Activated naive CD8-positive, alpha-beta T cell treated with anti-CD3 and anti-CD28 coated beads for 36 hours (primary cell): ENCODE measurements at places on chromosomes 5 and 9.

- DNase-seq, result no peak
Measured at GRCh38 chr9:133564451-133565116, 30.1 kb downstream of the ADAMTSL2 start.

- no peak for DNase-seq
Measured at GRCh38 chr9:86804011-86804410, 143.3 kb downstream of the GAS1 start.

DNA sequence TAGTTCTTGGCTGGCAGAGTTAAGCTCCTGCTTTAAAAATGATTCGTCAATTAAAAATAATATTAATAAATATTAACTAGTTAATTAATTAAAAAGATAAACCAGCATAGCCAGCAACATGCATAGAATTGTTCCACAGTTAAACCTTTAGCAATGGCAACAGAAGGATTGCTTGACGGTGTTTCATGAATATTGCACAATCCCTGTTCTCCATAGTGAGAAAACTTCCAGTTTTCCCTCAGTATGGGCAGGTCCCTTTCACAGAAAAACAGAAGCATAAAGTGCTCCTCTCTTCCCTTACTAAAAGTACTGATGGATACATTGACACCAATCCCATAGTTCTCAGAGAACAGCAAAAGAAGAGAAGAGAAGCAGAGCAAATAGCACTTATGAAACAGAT, 71.4 kb upstream of the CAST start:
- DNase-seq, result no peak

DNA sequence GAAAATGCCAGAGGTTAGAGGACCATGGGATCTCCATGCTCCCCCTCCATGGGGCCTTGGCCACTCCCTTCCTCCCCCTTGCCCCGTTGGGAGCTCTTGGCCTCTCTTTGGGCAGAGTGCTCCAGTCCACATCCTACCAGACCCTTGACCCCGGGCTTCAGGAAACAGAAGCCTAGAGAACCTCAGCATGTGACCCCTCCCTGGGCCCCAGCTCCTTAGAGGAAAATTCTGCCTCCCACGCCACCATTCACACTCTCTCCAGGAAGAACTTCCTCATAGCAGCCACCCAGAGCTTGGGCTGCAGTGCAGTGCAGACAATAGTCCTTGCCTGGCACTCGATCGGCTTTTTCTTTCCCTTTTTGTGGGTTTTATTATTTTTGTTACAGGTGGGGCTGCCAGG, 6.0 kb downstream of the LHX6 start:
- DNase-seq, result no peak

GRCh38 chr5:67115817-67116216, 80.8 kb downstream of the CD180 start:
- no peak for DNase-seq

DNA sequence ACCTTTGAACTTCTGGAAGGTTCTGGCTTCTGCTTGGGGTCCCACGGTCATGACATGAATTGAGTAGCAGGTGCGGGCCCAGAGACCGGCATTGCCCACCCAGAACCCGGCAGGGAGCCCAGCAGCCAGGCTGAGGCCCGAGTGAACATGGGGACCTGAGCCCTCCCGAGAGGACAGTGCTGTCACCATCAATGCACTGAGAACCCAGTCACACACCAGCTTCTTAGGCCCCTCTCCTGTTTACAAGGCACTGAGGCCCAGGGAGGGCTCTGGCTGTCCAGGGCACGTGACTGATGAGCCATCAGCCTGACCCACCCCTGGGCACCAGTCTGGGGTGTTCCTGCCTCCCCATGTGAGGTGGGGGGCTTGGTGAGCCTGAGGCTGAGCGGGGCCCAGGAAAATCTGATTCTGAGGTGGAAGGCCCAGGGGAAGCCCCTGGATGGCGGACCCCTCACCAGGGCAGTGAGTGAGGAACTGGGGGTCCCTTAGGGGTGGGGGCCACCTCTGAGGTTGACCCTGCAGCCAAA, 60.3 kb upstream of the RNU6ATAC start:
- no peak for DNase-seq
